ENCODE measurements at places on chromosomes 3 and 15.
A peak's percentile ranks its signal among the peaks of the same experiment; 100 is the strongest.

DNA sequence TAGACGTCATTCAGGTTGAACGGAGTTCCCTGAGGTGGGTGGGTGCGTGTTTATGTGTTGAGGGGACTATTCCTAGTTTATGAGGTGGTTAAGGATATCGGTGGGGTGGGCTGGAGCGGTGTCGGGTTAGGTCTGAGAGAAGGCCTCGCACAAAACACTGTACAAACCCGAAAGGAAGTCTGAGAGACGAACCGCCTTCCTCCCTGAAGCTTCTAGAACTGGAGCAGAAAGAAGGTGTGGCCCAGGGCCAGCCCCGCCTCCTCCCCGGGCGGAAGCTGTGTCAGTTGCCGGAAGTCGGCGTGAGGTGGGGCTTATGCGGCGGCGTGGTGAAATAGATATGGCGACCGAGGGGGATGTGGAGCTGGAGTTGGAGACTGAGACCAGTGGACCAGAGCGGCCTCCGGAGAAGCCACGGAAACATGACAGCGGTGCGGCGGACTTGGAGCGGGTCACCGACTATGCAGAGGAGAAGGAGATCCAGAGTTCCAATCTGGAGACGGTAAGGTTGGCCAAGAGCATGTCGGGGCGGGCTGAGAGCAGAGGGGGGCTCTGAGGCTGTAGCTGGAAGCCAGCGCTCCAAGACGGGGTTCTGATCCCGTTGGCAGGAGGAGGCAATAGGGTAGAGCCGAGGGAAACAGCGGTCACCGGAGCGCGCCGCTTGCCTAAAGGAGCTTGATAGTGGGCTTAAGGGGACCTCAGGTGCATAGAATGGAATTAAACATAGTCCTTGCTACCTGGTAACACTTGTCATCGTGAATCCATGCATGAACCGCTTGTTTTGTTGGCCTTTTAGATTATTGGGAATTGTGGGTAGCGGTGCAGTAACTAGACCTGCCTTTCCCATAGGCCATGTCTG lies at the start of gene HYPK:
Gene HYPK, plus strand, starts transcription at position 314 of the 856 bp plus-strand sequence. Its CDS starts 24 bp downstream, at position 338.
- DNase-seq = peak; percentile 93

GRCh38 chr3:107939691-107940442 lies 151.0 kb downstream of the CD47 start:
- no peak for DNase-seq

- no peak for DNase-seq
These were observed 43.0 kb downstream of the SPSB4 start for GRCh38 chr3:141093971-141094684.

DNA sequence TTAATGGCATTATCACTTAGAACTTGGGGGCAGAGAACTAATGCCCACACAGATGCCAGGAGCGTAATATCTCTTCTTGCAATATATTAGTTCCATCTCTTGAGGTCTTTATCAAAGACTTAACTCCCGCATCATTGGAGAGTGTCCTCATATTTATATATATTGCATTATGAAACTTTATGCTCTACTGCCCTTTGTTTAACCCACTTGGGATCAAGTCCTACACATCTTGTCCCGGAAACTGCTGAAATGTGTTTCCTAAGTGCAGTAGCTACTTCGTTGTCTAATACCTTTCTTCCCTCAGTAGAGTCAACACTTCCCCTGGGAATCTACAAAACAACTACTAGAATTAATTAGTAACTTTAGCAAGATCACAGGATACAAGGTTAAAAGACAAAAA lies 1029.2 kb downstream of the OTOL1 start:
- no peak for DNase-seq

GRCh38 chr15:33304924-33305323 lies 5.8 kb upstream of the RYR3 start:
- no peak for DNase-seq

DNA sequence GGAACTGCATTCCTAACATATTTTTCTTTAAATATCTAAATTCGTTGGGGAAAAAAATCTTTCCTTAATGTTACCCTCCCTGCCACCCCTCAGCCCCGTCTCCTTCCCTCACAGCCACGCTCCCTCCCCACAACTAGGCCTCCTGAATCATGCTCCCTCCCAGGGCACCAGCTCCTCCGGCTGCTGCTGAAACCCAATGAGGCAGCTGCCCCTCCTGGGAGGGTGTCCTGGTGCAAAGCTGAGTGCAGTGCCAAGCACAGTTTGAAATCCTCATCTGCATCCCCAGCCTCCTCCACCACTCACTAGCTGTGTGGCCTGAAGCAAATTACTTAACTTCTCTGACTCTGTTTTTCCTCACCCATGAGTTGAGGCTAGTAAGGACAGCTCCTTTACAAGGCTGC lies 2.7 kb upstream of the NR2E3 start:
- DNase-seq = peak; percentile 59

GRCh38 chr3:97996988-97997387 lies 24.8 kb upstream of the RIOX2 start:
- no peak for DNase-seq

- no peak for DNase-seq
These were observed 70.7 kb upstream of the EOMES start for GRCh38 chr3:27792869-27793268.

DNA sequence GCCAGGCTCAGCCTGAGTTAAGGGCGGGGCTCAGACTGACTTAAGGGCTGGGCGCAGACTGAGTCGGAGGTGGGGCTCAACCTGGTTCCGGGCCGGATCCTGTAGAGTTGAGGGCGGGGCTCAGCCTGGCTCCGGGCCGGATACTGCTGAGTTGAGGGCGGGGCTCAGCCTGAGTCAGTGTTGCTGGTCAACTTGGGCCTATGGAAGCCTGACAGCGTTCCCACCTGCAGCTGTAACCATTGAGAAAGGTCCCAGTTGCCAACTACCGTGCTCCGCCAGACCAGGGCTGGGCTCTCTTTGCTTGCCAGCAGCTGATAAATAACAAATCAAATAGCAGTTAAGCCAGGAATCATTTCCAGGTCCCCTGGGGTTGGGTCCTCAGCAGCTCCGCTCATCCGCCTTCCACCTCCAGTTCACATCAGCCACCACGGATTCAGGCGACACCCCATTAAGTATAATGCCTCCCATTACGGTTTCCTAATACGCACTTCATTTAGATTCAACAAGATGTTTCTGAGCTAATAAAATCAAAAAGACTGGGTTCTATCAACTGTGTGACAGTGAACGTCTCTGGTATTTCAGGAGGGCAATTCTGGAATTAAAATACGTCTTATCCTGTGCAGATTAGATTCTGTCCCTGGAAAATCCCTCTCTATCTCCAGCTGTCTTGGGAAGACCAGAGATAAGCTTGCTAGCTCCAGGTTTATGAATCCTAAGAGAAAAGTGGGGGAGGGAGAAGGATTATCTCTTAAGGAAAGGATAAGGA lies 7.3 kb downstream of the GRIP2 start:
- no peak for DNase-seq

GRCh38 chr3:59510576-59510975 lies 460.8 kb upstream of the CFAP20DC start:
- peak; percentile 19 for DNase-seq

GRCh38 chr3:171535133-171535532 lies 74.9 kb upstream of the TNIK start:
- no peak for DNase-seq

DNA sequence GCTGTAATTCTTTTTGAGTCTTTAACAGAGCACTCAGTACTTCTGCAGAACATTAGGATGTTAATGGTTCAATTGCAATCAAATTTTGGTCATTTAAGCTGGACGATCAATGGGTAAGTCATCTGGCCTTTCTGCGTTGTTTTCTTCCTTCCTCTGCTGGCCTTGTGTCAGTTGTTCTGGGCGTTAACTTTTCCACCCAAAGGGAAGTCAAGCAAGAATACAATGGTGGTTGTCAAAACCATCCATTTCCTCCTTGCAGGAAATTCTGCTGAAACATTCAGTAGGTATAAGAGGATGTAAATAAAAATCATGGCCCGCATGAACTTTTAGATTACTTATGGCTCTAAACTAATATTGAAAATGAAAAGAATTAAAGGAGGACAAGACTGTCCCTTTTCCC lies 584.0 kb downstream of the GRM7 start:
- no peak for DNase-seq

- no peak for DNase-seq
These were observed 203.3 kb downstream of the PLCL2 start for GRCh38 chr3:17088017-17088416.

DNA sequence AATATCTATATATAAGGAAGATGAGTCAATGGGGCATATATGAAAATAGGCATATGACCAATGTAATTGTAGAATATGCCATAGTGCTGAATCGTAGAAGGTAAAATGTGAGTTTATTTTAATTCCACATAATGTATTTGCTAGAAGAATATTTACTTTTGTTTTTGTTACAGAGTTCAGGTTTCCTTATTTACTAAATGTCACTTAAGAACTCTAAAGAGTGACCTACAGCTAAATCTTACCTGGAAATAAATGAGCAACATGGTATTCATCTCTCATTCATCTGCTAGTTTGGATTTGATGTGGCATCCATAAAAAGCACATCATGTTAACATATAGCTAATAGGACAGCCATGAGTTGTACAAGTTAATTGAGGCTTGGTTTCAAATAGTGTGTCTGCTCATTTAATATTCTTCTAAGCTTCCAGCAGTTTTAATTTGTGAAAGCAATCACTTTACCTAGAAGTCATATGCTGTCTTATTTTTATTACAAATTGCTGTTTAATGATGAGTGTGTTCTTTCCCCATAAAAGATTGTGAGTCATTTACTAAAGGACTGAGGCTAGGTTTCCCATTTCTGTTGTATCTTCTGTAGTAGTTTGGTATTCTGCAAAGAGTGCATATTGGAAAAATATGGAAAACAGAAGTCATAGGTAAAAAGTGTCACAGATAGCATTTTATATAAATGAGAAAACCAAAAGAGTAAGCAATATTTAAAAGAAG lies 222.1 kb upstream of the POU1F1 start:
- DNase-seq = peak; percentile 6

DNA sequence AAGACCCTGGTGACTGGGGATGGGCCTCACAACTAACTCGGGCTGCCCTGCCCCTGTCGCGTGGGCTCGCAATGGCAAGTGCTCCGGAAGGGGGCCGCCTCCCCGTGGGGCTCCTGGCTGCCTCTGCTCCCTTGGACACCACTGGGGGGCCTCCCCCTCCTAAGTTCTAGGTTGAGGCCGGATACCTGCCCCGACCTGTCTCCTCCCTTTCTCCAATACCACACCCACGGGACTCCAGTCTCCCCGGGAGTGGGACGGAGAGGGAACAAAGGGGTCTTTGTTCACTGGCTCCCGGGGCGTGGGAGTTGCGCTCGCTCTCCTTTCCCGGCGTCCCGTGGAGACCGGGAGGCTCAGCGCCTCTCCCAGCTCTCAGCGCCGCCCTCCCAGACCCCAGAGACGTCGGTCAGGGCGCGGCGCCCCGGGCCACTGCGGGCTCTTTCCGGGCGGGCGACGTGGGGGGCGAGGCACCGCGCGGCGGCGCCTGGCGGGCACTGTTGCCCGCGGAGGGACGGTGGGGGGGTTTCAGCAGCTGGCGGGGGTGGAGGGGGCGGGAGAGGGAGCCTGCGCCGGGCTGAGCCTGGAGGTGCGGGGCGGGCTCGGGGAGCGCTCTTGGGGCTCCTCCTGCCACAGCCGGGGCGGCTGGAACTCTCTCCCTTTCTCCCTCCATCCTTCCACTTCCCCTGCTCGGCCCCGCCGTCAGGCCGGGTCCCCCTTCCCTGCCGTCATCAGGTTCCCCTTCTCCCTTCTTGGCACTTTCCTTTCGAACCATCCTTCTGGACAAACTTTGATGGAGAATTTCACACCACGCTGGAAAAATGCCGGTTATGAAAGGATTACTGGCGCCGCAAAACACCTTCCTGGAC lies at the start of gene KCNH8:
Gene KCNH8, plus strand, starts transcription at position 606 of the 863 bp plus-strand sequence. Its CDS starts 210 bp downstream, at position 816.
- peak; percentile 8 for DNase-seq

- no peak for DNase-seq
These were observed 54.8 kb upstream of the CGNL1 start for GRCh38 chr15:57321485-57321884.

All from GM03348 (cell line).